Esophagus mucosa (tissue), 1 donor: ENCODE measurements at places on chromosomes 12 and 14. TPM values are rescaled to one million over a fixed set of nuclear protein-coding genes. Genes with fewer than 3 reads are reported as not detected.

DNA sequence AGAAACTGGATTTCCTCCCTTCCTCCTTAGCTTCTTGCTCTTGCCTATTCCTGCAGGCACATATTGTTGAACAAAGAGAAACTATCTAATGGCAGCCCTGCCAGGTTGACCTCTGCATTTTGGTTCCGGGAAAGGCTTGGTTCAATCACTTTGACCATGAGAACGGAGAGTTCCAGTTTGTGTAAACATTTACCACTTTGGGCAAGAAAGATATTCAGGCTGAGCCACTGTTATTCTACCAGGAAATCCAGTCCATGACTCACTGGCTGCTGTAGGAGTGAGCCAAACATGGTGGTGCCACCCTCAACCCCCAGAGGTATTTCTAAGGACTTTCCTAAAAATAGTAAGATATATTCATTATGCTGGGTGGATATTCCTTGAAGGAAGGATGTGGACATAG lies 242.2 kb upstream of the OR4E1 start:
- ATAC-seq = peak; percentile 55

GRCh38 chr12:96774496-96775256 lies 132.4 kb upstream of the NEDD1 start:
- ATAC-seq = no peak

- ATAC-seq = no peak
These were observed 871 bp upstream of the SSTR1 start for GRCh38 chr14:38206689-38207376.

GRCh38 chr14:103889313-103890051 lies 38.8 kb upstream of the TDRD9 start:
- ATAC-seq = peak; percentile 49

- no peak for ATAC-seq
These were observed 589.5 kb downstream of the NOVA1 start for GRCh38 chr14:26008290-26008689.

DNA sequence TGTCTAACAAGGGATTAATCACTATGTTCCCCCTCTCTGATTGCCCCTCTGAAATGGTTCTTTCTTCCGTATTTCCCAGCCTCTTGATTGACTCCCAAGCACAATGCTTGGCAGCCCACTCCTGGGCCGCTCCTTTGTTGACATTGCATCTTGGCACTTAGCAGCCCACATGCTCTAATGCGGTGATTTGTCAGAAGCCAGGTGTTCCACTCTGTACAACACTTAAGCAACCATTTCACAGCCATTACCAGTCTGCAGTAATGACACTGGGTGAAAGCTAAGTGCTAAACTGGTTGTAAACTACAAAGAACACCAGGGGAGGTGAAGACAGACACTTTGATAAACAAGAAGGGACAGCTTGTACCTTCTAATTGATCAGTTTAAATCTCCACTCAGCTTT lies 353.5 kb downstream of the TMEM132D start:
- no peak for ATAC-seq

DNA sequence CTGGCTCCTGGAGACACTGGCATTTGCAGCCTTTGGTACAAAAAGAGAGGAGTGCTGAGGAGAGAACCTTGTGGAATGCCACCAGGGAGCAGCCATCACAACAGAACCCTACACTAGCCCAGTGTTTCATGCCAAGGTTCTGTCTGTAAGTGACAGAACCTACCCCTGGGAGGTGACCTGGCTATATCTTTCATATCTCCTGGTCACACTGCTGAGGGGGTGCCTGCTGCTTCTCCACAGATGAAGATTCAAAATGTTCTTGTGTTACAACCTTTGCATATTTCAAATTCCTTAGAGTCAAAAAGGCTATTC lies 12.7 kb upstream of the EIF4B start:
- ATAC-seq = peak; percentile 17

Gene EPS8
- total RNA-seq = 7.7 TPM

DNA sequence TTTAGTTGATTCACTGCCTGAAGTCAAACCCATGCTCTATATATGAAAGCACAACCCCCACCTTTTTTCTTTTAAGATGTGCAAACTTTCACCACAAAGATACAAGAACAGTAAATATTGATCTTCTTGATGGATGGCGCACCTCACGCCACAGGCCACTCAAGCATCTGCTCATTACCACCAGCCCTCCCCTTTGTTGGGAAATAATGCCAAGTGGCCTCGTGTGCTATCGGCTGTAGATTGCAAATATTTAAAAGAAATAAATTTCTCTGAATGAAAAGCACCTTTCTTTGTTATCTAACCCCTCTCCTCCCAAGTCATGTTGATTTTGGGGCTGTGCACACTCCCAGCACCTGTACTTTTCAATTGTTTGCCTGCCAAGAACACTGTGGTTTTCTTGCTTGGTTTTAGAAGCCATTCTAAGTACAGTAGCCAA lies 122.7 kb downstream of the C12orf42 start:
- ATAC-seq = no peak

Gene MRPS35
- total RNA-seq = 37.7 TPM

DNA sequence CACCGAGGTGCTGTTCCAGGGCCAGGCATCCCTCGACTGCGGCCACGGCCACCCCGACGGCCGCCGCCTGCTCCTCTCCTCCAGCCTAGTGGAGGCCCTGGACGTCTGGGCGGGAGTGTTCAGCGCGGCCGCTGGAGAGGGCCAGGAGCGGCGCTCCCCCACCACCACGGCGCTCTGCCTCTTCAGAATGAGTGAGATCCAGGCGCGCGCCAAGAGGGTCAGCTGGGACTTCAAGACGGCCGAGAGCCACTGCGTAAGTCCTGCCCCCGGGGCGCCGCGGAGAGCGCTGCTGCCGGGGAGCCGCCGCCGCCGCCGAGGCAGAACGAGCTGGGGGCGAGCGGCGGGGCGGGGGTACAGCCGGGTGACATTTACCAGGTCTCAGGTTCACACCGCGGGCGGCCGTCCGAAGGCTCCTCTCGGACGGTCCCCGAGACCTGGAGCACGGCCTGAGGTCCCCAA lies 1.4 kb downstream of the PLXNC1 start:
- no peak for ATAC-seq

DNA sequence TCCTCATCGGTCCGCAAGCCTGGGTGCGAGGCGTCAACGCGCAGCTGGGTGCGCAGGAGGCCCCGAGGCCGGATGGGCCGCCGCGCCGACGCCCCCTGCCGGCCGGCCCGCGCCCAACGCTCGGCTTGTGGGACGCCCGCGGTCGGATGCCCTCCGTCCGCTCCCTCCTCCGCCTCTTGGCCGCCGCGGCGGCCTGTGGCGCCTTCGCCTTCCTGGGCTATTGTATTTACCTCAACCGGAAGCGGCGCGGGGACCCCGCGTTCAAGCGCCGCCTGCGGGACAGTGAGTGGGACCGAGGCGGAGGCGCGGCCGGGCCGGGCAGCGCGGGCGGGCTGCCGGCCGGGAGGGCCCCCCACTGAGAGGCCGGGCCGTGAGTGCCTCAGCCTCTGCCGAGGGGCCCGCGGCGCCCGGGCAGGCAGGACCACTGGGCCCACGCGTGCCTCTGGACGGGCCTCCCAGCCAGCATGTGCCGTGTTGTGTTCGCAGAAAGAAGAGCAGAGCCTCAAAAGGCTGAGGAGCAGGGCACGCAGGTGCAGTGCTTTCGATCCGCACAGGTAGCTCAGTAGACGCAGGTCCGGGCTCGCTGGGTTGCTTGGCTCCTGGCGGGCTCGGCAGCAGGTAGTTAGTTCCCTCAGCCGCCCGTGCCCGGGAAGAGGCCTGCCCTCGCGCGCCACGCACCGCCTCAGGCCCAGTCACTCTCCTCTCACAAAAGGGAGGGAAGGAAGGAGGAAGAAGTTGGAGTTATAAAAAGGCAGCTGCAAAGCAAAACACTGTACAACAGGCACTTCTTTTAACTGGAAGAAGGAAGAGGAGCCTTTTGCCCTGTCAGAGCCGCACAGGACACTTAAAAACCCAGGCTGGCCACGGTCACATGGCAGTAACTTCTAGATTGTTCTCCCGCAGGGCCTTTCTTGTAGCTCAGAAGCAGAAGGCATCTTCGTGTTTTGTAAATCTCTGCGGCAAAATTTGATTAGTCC lies at the start of gene TOMM20L:
TOMM20L (plus strand) TSS at position 119 of the 977 bp plus-strand sequence; CDS start at position 147, 28 bp downstream.
- peak; percentile 93 for ATAC-seq

GRCh38 chr14:52663850-52664249 lies 31.5 kb downstream of the ERO1A start:
- ATAC-seq = no peak

GRCh38 chr14:22423958-22424357 lies 165.1 kb downstream of the DAD1 start:
- no peak for ATAC-seq

DNA sequence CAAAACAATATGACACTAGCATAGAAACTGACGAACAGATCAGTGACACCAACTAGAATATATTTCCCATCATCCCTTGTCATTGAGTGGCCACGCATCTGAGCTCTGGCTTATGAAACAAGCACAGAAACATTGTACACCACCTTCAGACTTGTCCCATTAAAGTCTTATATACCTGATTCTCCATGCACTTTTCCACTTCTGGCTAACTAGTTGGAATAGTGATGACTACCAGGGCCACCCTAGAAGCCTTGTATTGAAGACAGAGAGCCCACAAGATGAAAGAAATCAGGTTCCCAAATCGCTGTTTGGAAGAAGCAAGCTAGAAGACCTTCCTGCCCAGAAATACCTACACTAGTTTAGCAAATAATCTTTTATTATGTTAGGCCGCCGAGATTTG lies 99.7 kb upstream of the PPM1H start:
- no peak for ATAC-seq

DNA sequence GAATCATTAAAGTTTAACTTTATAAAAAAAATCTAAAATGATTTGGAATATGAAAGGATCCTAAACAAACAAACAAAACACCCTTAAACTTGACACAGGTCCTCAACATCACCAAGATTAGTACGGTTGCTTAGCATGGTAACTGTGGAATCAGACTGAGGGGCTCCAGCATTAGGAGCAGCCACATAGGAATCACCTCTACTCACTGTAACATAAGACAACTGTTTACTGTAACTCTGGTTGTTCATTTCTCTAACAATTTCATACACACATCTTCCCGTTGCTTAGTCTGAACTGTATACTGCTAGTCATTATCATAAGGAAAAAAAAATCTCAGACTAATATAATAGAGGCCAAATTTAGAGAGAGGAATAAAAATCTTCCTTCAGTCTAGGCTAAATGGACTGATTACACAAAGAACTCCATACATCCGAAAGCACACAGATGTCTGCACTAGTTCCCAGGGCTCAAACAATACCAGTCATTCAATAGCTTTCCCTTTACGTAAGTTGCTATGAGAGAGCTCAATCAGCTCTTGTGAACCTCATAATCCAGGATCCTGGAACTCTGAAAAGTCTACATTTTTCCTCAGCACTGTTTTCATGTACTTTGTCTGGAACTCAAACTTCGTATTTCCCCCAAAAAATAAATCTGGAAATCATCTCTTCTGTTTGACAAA lies 26.0 kb downstream of the LRP6 start:
- no peak for ATAC-seq

DNA sequence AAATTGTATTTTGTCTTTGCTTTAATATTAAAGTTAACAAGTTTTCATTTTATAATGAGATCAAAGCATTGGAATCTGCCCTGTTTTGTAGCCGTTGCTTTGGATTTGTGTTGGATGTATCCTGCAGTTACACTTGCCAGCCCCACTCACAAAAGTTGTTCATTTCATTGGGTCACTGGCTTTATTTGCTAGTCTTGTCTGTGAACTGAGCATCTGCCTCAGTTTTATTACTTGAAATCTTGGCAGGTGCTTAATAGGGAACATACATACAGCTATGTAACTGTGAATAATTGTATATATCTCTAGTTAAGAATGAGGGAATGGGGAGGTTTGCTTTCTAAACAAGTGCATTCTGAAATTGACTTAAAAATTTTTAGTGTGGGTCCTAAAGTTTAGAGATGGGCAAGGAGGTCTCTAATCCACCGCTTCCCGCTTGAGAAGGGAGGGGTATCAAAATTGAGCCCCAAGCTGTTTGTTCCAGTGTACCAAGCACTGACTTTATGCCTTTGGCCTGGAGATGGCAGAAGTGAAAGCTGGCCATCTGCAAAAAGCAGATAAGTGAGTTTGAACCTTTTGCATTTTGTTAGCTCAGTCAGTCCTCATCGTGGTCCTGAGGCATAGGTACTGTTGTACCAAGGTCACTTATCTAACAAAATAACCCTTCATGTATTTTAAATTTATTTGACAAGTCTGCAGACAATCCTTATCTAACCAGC lies 9.3 kb downstream of the EIF5 start:
- ATAC-seq = no peak

DNA sequence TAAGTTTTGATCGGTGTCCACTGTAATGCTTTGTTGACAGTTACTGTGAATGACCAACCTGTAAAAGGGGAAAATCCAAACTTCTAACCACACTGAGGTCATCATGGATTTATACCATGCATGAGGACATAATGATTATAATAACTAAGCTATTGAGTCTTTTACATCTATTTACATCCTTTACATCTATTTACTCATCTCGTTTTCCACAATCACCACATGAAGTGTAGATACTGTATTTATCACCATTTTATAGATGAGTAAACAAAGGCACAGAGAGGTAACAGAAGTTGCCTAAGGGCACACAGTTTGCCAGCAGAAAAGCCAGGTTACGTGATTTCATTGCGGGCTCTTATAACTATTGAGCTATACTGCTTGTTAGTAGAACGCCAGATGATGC lies 27.9 kb upstream of the EID3 start:
- no peak for ATAC-seq

GRCh38 chr12:108825201-108825950 lies 32.0 kb downstream of the SSH1 start:
- no peak for ATAC-seq

- ATAC-seq = no peak
These were observed 285.9 kb downstream of the TMTC2 start for GRCh38 chr12:82972624-82973023.

Gene PTPRB
- 5.1 TPM for total RNA-seq

- ATAC-seq = no peak
These were observed 103.2 kb upstream of the ESRRB start for GRCh38 chr14:76272774-76273173.

Gene PKP2
- total RNA-seq = 13.7 TPM

DNA sequence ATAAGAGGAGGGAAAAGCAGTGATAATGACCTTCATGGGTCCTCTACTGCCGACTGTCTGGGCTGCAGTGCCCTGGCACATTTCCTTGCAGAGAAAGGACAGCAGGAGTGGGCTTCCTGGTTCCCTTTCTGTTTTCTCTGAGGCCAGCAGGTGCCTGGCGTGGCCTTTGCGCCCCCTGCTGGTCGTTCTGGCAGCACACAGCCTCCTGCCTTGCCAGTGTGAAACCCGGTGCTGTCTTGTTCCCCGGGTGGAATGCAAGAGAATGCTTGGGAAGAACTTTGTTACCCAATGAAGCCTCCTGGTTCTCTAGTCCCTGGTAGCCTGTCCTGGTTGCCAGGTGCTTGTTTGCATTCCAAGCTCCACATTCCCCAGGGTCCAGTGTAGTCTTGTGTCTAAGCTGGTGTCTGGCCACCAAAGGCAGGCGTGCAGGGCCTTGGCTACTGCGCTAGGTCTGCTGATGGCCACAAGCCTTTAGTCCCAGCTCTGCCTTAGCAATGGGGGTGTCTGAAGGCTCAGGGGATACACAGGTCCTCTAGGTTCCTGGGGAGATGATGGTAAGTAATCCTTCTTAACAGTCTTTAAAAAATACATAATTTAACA lies 1392.4 kb upstream of the TMEM132C start:
- ATAC-seq = peak; percentile 66

Gene GNB3
- not detected for total RNA-seq

Gene SPIC
- total RNA-seq = 0.16 TPM

Gene PRPH
- total RNA-seq = 0.64 TPM

Gene C3AR1
- total RNA-seq = 0.76 TPM

Gene CCNT1
- 17.9 TPM for total RNA-seq

GRCh38 chr12:95225645-95226212 lies 8.1 kb downstream of the VEZT start:
- no peak for ATAC-seq
